ENCODE measurements at places on chromosomes 2 and 18.

GRCh38 chr18:6745504-6746031 lies 16.1 kb downstream of the ARHGAP28 start:
- DNase-seq: no peak

DNA sequence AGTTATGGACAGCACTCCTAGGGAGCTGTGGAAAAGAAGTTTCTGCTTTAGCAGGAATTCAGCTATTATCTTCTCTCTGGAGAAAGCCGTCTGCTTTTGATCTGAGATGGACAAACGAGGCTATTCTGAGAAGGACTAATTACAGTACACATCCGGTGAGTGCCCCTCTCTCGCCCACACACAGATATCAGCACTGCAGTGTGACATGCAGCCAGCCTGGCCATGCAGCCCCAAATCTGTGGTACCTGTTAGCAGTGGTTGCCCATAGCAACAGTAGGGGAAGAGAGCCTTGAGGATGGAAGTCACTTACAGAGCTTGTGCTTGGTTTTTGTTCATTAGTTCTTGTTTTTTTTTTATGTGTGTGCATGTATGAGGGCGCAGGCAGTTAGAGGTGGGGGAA lies 73.9 kb upstream of the TRIB2 start:
- DNase-seq: no peak

DNA sequence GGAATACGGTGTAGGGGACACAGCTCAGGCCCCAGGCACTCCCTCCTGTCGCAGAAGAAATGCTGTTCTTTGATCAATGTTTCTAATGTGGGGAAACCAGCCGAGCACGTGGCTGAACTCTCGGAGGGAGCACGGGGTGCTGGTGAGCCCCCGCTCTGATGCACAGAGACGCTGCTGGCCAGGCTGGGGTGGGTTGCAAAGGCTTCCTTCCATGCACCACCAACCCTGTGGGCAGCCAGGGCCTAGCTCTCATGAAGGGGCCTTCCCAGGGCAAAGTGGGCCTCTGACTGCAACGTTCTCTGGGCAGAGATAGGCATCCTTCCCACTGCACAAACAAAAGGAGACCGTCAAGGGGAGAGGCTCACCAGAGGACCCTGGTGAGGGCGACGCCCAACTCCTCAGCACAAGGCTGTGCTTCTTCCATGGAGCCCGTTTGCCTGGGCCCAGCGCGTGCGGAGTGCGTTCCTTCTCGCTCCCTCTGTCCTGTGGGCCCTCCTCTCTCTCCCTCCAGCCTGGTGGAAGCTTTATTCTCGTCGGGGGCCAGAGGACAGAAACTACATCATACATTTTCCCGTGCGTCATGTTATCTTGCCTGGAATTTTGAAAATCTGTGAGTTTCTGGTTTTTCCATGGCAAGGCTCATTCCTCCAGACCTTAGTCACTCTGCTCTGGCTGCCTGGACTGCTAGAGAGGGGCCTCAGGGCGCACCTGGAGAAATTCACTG lies 61.1 kb upstream of the SP3 start:
- no peak for DNase-seq

DNA sequence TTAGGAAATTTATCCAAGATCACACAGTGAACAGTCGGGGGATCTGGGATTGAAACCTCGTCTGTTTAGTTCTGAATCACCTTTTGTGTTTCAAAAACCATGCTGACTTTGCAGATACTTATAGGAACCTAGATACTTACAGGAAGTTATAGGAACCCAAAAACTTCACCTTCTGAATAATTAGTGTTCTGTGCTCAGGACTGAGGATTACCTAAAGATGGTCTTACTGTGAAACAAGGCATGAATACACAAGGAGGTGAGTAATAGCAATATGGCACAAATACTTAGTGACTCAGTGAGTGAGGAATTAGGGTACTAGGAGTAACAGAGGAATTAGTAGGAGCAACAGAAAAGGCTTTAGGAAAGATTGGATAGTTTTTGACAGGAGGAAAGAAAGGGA lies 145.5 kb downstream of the LRATD1 start:
- DNase-seq: no peak

- no peak for DNase-seq
Measured at GRCh38 chr2:73892631-73893329, at the start of gene ACTG2. ACTG2 (plus strand) TSS chr2:73893008; CDS start chr2:73901312, 8,304 bp downstream.

GRCh38 chr18:31217038-31217849 lies 54.6 kb upstream of the DSC1 start:
- DNase-seq: no peak
